ENCODE measurements at places on chromosomes 7 and 10.

GRCh38 chr10:62027841-62028501 lies 126.5 kb downstream of the ARID5B start:
- no peak for DNase-seq

GRCh38 chr7:13879143-13879542 lies 110.3 kb downstream of the ETV1 start:
- no peak for DNase-seq

- no peak for DNase-seq
Observed at GRCh38 chr10:73117976-73118743, 7.9 kb downstream of the NUDT13 start.

- no peak for DNase-seq
Observed at GRCh38 chr7:14009453-14010418, 20.3 kb upstream of the ETV1 start.

DNA sequence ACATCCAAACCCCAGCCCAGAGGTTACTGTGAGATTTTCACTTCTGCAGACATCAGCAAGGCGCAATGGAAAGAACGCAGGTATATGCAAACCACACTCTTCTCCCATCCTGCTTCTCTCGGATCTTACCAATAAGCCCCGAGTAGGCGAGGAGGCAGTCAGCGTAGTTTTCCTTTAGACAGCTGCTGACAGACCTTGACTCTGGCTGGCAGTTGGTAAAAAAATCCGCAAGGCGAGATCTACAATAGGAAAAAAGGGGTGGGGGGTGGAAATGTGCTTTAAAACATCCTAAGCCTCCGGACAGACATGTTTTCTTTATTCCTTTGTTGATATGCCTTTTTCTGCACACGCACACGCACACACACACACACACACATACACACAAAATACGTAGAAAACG lies 176.5 kb downstream of the GFRA1 start:
- no peak for DNase-seq
